Spleen (tissue), 13 donors: ENCODE measurements at places on chromosomes 1 and 21. TPM values are rescaled to one million over a fixed set of nuclear protein-coding genes. Genes with fewer than 3 reads are reported as not detected.
A peak's percentile ranks its signal among the peaks of the same experiment; 100 is the strongest.

DNA sequence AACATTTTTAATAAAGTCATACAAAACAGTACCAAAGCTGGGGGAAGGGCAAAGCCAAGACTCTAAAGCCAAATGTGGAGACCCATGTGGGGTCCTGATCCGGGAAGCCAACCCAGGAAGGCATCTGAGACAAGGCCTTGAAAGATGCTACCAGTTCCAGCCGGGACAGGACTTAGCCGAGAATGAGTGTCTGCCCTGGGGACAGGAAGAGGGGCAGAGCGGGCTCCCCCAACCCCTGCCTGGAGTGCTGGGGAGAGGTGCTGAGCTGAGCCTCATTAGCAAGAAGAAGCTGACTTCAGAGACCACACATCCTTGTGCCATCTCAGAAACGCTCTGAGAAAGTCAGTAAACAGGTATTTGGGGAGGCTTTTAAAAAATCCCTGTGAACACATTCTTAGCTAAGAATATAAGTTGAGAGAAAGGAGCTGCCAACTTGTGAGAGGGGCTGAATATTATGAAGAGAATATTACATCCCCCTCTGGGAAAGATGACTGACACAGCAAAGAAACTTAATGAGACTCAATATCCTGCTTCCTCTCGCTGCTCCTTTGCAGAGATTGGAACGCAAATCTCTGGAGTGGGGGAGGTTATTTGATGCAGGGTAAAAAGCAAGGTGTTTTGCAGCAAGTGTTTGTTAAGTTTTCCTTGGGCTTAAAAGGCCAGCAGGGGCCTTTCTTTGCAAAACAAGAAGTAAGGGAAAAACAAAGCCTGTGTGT lies 103.3 kb upstream of the KCND3 start:
- no peak overlapping the region for H3K4me3 ChIP-seq
- H3K4me1 ChIP-seq, result no peaks in the 10 kb centered on the region
- no peak for DNase-seq

The ST6GALNAC5 gene
- 1.6 TPM for total RNA-seq

DNA sequence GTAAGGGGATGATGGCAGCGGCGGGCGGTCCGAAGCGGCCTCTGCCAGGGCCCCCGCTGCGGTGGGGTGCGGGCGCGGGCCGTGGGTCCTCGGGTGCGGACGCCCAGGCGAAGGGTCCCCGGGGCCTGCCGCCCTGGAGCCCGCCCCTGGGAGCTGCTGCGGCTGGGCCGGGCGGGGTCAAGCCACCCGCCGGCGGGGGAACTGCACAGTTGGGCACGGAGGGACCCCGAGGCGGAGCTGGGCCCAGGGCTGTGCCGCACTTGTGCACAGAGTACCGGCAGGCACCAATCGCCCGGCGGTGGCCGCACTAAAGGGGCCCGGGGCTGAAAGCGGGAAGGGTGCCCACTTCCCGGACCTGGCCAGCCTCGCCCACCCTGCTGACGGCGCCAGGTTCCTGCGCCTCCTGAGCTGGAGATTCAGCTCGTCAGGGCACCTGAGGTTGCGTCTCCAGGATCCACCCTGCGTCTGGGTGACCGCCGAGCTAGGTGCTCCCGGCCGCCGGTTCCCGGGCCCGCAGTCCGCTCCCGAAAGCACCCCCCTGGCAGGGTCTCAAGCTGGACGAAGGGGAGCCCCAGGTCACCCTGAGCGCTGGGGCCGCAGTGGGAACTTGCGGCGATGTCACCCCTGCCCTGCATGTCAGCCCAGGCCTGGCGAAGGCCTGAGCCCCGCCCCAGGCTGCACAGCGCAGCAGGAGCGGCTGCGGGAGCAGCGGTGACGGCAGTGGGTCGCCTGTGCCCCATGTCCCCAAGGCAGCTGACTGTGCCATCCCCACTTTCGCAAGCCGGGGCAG lies 56.7 kb upstream of the ETV3 start:
- H3K27me3 ChIP-seq, result peaks cover 41% of the 10 kb centered on the region
- no peaks in the 10 kb centered on the region for H3K36me3 ChIP-seq

DNA sequence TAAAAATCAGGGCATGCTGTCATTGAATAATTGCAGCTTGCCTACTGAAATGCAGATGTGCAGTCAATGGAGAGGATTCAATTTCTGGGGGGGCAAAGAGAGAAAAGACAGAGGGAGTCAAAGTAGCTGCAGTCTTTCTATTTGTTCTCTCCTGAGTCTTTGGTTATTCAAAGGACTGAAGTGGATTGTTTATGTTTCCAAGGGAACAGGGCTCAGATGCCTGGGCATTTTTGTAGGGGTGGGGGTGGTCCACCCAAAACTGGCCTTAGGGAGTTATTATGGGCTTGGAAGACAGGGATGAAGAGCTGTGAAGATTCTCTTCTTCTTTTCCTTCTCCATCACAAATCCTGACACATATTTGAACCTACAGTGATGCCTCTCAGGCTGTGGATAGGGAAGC lies 408.8 kb upstream of the DAB1 start:
- no peaks in the 10 kb centered on the region for H3K36me3 ChIP-seq
- H3K27ac ChIP-seq, result no peak overlapping the region
- no peaks in the 10 kb centered on the region for H3K27me3 ChIP-seq
- H3K4me1 ChIP-seq, result no peaks in the 10 kb centered on the region
- no peak for DNase-seq

DNA sequence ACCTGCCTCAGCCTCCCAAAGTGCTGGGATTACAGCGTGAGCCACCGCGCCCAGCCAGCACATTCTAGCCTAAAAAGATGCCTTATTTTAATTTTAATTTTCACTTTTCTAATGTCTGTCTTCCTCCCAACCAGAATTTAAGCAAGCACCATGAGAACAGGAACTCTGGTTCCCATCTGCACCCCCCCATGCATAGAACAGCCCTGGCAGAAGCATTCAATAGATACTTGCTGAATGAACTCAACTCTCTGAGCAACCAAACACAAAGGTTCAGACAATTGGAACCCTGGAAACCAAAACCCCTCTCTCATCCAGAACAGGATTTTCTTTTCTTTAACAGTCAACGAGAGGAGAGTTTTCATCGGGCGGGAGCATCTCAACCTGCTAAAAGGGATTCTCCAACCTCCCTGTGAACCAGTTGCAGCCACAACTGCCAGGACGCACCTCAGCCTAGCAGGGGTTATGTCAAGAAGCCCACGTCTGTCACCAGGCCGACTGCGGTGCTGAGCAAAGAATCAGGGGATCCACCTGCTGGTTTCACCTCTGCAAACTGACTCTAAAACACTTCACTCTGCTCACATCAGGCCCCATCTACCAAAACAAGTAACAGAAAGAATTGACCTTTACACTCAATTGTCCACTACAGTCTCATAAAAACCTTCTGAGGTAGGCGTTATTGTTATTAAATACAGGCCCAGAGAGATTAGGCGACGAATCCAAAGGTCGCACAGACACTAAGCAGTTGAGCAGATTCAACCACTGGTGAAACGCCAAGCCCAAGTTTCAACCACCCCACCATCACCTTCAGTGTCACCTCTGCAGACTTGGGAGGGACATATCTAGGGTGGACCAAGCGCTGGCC lies 1.7 kb downstream of the KIAA2013 start:
- peak overlapping the region; percentile 15 for H3K27ac ChIP-seq
- H3K4me1 ChIP-seq, result peaks cover 71% of the 10 kb centered on the region
- H3K27me3 ChIP-seq, result no peaks in the 10 kb centered on the region
- no peak for DNase-seq
- H3K4me3 ChIP-seq, result peak overlapping the region; percentile 89
- H3K36me3 ChIP-seq, result no peaks in the 10 kb centered on the region

- H3K36me3 ChIP-seq, result no peaks in the 10 kb centered on the region
- peaks cover 2% of the 10 kb centered on the region for H3K4me1 ChIP-seq
- H3K27ac ChIP-seq, result no peak overlapping the region
- peaks cover 11% of the 10 kb centered on the region for H3K27me3 ChIP-seq
- no peak overlapping the region for H3K4me3 ChIP-seq
- DNase-seq, result no peak
Measured at GRCh38 chr1:112727716-112728115, 12.6 kb upstream of the PPM1J start.

The ARHGAP29 gene
- 101 TPM for total RNA-seq

DNA sequence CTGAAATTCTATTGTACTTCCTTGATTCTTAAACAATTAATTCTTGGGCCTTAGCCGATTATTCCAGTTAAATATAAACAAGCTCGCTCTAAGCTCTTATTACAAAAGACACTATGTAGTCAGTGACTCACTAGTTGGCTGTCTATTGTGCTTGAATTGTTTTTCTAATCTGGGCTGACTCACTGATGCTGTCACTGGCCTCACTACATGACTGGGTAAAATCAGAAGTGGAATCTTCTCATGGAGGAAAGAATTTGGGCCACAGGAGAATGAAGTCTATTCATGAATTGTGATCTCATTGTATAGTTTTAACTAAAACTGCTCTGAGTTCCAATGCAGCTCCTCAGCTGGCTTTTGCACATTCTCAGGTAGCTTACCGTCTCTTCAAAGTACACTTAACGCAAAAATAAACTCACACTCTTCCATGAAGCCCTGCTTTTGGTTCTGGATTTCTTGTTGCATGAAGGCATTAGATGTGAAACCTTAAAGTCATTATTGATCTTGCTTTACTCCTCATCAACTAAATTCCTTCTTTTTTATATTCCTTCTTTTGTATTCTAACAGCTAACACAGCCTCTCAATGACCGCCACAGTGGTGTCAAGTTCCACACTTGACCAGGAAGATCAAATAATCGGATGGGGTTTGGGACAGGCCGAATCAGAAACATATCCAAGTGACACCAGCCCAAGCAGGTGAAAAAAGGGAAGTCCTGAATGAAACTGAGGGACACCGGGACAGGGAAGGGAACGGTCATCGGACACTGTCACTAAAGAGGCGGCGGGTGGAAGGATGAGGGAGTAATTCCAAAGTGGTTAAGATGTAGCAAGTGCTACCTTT lies 80.9 kb upstream of the LBR start:
- H3K4me3 ChIP-seq, result no peak overlapping the region
- no peak overlapping the region for H3K27ac ChIP-seq
- no peak for DNase-seq
- H3K4me1 ChIP-seq, result no peaks in the 10 kb centered on the region
- no peaks in the 10 kb centered on the region for H3K36me3 ChIP-seq

- H3K27ac ChIP-seq, result no peak overlapping the region
- H3K27me3 ChIP-seq, result no peaks in the 10 kb centered on the region
- H3K4me3 ChIP-seq, result no peak overlapping the region
- DNase-seq, result no peak
- no peaks in the 10 kb centered on the region for H3K4me1 ChIP-seq
Measured at GRCh38 chr1:115262886-115263285, 75.2 kb downstream of the NGF start.

The RIMKLA gene
- 1.3 TPM for total RNA-seq
